Cardiac muscle cell (in vitro differentiated cells and primary cell): ENCODE measurements at places on chromosomes 7 and 10. TPM values are rescaled to one million over a fixed set of nuclear protein-coding genes. Genes with fewer than 3 reads are reported as not detected.

- no peak overlapping the region for H3K4me3 ChIP-seq
- H3K27me3 ChIP-seq, result no peaks in the 10 kb centered on the region
- no peaks in the 10 kb centered on the region for H3K36me3 ChIP-seq
- no peaks in the 10 kb centered on the region for H3K4me1 ChIP-seq
These were observed 46.4 kb downstream of the ABCB5 start for GRCh38 chr7:20661884-20662283.

DNA sequence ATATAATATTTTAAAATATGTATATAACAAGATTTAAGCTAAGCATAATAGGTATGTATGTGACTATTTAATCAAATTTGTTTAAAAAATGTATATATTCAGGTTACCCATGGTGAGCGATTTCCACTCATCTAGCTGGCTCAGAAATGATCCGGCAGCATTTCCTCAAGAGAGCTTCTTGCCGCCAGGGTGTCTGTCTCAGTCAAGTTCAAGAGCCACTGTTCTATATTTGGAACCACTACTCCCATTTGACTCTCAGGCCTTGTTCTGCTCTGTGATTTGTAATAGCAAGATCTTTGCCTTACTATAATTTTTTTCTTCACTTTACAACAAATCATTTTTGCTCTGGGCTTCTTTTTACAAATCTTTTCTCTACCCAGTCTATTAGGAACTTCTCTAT, 48.7 kb upstream of the CNTNAP2 start:
- no peaks in the 10 kb centered on the region for H3K36me3 ChIP-seq
- no peak overlapping the region for H3K4me3 ChIP-seq
- H3K4me1 ChIP-seq, result peaks cover 15% of the 10 kb centered on the region
- no peaks in the 10 kb centered on the region for H3K27me3 ChIP-seq
- H3K27ac ChIP-seq, result no peak overlapping the region

- no peaks in the 10 kb centered on the region for H3K36me3 ChIP-seq
- DNase-seq, result no peak
- H3K4me1 ChIP-seq, result no peaks in the 10 kb centered on the region
- no peak overlapping the region for H3K4me3 ChIP-seq
- H3K27ac ChIP-seq, result no peak overlapping the region
These were observed 494.0 kb downstream of the TNS3 start for GRCh38 chr7:47087866-47088265.

- H3K36me3 ChIP-seq, result peaks cover 15% of the 10 kb centered on the region
- peaks cover 11% of the 10 kb centered on the region for H3K4me1 ChIP-seq
- no peak overlapping the region for H3K4me3 ChIP-seq
- no peaks in the 10 kb centered on the region for H3K27me3 ChIP-seq
These were observed 47.4 kb downstream of the ZMYND11 start for GRCh38 chr10:182441-183201.

DNA sequence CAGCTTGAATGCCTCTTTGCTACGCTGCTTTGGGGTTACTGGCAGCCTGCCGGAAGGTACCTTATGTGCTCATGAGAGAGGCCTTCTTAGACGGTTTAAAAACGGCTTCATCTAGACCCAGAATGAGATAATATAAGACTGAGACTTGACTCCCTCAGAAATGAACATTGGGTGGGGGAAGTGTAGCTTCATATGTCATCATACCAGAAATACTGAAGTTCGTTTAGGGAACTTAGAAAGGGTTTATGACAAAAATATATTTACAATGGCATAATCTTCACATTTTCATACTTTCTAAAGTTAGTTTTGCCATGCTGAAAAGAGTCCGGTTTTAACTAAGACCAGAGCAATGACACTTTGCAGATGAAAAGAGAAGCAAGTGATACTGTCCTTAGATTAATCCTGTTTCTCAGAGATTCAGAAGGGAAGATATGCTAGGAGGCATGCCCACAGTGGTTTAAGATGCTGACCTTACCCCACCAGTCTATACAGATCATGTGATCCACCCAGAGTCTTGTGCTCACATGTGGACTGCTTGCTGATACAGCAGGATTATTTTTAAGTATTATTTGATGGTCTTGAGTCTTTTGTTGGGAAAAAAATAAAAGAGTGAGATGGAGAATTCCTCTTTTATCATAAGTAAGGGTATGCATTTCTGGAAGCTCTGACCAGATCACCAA, 40.8 kb upstream of the HGF start:
- no peak overlapping the region for H3K4me3 ChIP-seq
- H3K27ac ChIP-seq, result no peak overlapping the region
- DNase-seq, result no peak
- no peaks in the 10 kb centered on the region for H3K36me3 ChIP-seq
- H3K4me1 ChIP-seq, result peaks cover 4% of the 10 kb centered on the region
- no peaks in the 10 kb centered on the region for H3K27me3 ChIP-seq

Gene ANKRD2
- not detected in 2 replicates for polyA plus RNA-seq

- no peak overlapping the region for H3K4me3 ChIP-seq
- no peaks in the 10 kb centered on the region for H3K27me3 ChIP-seq
- no peaks in the 10 kb centered on the region for H3K4me1 ChIP-seq
- peak; percentile 53 for DNase-seq
These were observed 42.9 kb downstream of the CD36 start for GRCh38 chr7:80681272-80681885.

DNA sequence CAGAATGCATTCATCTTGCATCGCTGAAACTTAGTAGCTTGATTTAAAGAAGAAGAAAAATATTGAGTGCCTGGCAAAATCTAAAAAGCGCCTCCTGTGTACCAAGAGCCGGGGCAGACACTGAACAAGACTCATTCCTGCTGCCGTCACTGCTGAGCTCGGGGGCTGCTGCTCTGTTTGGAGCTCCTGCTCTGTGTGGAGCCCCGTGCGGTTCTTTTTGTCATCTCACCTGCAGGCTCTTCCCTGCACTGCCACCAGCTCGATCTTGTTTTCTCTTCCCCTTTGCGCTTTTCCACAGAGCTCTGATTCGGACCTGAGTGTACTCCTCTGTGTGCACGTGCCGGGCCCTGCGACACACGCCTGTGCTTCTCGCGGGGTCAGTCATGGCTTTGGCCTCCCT, 462.1 kb upstream of the DPP6 start:
- H3K27ac ChIP-seq, result no peak overlapping the region
- H3K36me3 ChIP-seq, result no peaks in the 10 kb centered on the region
- H3K27me3 ChIP-seq, result no peaks in the 10 kb centered on the region
- H3K4me1 ChIP-seq, result no peaks in the 10 kb centered on the region
- no peak for DNase-seq

Gene CRHR2
- polyA plus RNA-seq, result 0.39 and 0.42 TPM in 2 replicates

DNA sequence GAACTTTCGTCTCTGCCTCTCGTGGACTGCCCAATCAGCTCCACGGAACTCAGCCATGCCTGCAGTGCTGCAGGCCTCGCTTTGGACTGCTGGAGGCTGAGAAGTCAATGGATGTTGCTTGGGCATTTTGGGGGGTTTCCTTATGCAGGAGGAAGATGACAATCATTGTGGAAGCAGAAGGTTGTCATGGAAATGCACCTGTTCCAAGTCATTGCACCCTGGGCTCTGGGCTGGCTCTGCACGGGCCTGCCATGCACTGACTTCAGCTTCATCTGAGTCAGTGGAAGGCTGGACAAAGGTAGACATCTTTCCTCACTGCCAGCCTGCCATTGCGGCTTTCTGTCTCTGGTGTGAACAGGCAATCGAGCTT, 217.3 kb downstream of the RPS24 start:
- no peak for DNase-seq
- no peak overlapping the region for H3K27ac ChIP-seq
- H3K4me3 ChIP-seq, result no peak overlapping the region
- no peaks in the 10 kb centered on the region for H3K36me3 ChIP-seq
- no peaks in the 10 kb centered on the region for H3K27me3 ChIP-seq

DNA sequence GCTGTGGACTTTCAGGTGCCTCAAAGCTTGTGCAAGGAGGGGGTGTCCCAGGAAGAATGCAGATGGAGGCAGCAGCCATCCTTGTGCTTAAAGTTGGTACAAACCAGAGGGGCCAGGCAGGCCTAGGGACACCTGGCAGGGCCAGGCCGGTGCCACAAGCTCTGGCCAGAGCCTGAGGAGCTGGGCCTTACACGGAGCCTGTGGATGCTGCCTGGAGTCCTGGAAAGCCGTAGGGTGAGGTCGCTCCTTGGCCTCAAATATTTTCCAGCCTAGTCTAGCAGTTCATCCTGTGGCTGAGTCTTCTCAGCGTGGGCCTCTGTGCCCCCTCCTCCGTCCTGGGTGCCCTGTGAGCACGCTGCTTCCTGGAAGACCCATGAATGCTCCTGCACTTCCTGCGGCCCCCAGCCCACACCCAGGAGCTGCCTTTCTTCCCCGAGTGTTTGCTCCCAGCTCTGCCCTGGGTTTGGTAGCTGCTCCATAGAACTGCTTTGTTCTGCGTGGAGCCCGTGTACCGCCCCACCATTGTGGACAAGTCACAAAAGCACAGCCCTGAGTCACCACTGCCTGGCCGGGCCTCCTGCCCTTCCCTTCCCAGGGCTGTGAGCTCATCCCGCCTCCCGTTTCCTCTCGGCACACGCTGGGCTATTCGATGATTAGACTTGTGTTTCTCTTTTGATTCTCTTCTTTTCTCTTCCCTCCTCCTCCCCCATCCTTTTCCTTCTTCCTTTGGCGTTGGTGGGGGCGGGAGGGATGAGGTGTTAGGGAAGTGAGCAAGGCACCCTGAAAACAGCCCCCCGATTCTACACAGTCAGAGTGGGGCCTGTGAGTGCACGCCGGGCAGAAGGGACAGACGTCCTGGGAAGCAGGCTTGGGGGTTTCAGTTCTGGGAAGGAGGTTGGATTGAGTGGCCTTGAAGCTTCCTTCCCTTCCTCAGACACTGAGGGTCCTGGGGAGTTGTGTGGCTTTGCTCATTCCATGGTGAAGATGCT, 73.2 kb upstream of the SHH start:
- no peak overlapping the region for H3K4me3 ChIP-seq
- H3K27ac ChIP-seq, result no peak overlapping the region
- no peaks in the 10 kb centered on the region for H3K36me3 ChIP-seq
- H3K27me3 ChIP-seq, result no peaks in the 10 kb centered on the region

GRCh38 chr7:139675127-139676125, 102.4 kb downstream of the HIPK2 start:
- H3K4me1 ChIP-seq, result peaks cover 28% of the 10 kb centered on the region
- no peak overlapping the region for H3K4me3 ChIP-seq

- peaks cover 42% of the 10 kb centered on the region for H3K27me3 ChIP-seq
- peaks cover 4% of the 10 kb centered on the region for H3K4me1 ChIP-seq
- peak within 1 kb of the TSS; percentile 0 for H3K4me3 ChIP-seq
- H3K27ac ChIP-seq, result no peak within 1 kb of the TSS
- H3K36me3 ChIP-seq, result no peaks in the 10 kb centered on the region
These were observed at the start of gene RARRES2 for GRCh38 chr7:150341263-150342120. TSS of gene RARRES2 (minus strand) at chr7:150341629. CDS start at chr7:150340609, 1,020 bp downstream.

- H3K27ac ChIP-seq, result no peak overlapping the region
- no peaks in the 10 kb centered on the region for H3K4me1 ChIP-seq
- no peaks in the 10 kb centered on the region for H3K27me3 ChIP-seq
- no peak overlapping the region for H3K4me3 ChIP-seq
- no peaks in the 10 kb centered on the region for H3K36me3 ChIP-seq
These were observed 24.3 kb upstream of the LARP4B start for GRCh38 chr10:955820-956217.

Gene TFEC
- not detected in 2 replicates for polyA plus RNA-seq

Gene IGFBP3
- polyA plus RNA-seq, result 10.9 and 12.2 TPM in 2 replicates

GRCh38 chr10:67618116-67618515, 77.9 kb downstream of the CTNNA3 start:
- H3K27me3 ChIP-seq, result no peaks in the 10 kb centered on the region
- DNase-seq, result no peak
- H3K4me3 ChIP-seq, result no peak overlapping the region
- H3K4me1 ChIP-seq, result peaks cover 4% of the 10 kb centered on the region
- no peaks in the 10 kb centered on the region for H3K36me3 ChIP-seq
